ENCODE measurements at places on chromosomes 5 and 9.

DNA sequence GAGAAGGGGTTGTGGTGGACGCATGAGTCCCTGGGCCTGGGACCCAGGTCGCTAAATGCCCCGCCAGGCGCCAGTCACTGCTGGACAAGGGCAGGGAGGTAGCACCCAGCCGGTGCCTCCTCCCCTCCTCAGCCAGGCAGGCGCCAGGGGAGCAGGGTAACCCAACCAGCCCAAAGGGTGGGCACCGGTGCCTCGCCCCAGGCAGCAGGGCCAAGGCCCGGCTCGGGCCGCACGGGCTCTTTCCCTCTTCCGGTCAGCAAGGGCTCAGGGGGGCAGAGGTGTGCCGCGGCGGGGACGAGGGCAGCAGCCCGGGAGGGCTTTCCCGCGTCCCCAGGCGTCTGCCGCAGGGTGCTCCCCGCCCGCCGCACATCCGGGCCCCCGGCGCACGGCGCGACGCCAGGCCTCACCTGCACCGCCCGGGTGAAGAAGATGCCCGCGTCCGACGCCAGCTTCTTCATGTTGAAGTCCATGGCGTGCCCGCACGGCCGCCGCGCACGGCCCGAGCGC is 393 bp downstream of the SH3GLB2 start:
- DNase-seq, result peak; percentile 13

DNA sequence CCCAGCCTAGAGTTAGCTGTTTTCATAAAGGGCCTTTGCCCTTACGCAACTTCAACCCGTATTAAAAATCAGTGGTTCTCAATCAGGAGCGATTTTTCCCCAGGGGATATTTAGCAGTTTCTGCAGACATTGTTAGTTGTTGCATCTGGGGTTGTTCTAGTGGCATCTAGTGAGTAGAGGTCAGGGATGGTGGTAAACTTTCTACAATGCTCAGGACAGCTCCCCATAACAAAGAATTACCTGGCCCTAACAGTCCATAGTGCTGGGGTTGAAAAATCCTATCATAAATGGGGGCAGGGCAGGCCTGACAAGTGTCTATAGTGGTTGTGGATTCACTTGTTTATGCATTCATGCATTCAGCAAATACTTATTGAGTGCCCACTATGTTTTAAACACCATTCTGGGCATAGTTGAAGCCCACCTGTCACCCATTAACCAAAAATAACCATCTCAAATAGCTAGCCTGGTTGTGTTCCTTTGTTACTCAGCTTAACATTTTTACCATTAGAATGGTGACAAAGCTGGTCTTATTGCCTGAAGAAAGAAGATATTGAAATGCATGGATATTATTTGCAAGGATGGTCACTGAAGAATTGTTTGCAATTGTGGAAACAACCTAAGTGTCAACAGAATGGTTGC is 15.9 kb upstream of the FGF1 start:
- no peak for DNase-seq

DNA sequence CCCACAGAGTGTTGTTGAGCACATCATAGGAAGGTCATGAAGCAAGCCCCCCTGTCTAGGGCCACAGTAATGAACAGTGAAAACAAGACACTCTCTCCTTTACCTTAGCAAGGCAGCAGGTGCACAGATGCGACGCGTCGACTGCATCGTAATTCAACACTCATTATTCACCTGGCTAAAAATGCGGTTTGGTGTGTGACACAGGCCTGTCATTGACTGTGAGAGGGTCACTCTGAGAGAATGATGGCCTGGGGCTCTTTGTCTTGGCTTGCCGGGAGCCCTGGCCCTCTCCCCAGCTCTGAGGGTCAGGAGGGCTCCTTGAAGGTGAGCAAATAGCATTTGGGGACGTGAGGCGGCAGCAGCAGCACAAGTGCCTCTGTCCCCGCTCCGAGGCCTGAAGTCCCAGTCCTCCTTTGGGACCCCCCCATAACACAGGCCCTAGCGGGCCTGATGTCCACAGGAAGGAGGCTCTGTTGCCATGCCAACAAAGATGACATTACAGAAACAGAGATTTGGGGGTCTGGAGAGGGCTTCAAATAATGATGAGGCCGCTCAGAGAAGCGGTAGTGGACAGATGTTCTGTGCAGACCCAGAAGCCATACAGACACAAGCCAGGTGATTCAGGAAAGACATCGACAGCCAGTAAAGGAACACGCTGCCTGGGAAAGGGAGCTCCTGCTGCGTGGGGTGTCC is 46.7 kb downstream of the SHB start:
- DNase-seq, result no peak

GRCh38 chr9:135980926-135981630 is 19.9 kb upstream of the UBAC1 start:
- no peak for DNase-seq

DNA sequence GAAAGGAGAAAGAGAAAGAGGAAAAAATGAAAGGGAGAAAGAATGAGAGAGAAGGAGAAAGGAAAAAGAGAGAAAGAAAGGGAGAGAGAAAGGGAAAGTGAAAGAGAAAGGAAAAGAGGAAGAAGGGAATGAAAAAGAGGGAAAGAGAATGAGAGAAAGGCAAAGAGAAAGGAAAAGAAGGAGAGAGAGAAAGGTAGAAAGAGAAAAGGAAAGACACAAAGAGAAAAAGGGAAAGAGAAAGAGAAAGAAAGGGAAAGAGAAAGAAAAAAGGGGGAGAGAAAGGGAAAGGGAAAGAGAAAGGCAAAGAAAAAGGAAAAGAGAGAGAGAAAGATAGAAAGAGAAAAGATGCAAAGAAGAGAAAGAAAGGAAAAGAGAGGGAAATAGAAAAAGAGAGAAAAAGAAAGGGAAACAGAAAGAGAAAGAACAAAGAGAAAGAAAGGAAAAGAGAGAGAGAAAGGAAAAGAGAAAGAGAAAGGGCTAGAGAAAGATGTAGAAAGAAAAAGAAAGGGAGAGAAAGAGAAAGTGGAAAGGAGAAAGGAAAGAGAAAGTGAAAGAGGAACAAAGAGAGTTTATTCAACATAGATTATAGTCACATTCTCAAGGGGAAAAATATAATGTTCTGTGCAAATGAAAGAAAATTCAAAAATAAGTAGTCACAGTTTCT is 165.2 kb downstream of the TMEM38B start:
- no peak for DNase-seq

- DNase-seq, result no peak
These were observed 23.9 kb upstream of the PPP1R2B start for GRCh38 chr5:156826150-156826549.

- no peak for DNase-seq
These were observed 464.7 kb downstream of the DMRT2 start for GRCh38 chr9:1514776-1515363.

DNA sequence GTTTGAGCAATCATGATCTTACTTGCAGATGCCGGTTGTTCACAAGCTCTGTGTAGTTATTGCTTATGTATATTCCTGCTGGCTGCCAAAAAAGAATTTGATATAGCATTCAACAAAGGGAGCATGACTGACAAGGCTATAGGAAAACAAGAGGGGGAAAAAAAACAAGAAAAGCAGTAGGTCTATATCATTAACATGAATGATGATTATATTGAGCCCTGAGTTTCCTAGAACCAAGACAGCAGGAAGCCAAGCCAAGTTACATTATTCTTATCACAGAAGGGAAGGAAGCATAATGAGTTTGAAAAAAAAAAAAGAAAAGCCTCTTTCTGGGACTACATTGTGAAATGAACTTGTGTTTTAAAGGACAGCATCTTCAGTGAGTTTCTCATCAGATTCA is 41.0 kb downstream of the TSTD2 start:
- no peak for DNase-seq

DNA sequence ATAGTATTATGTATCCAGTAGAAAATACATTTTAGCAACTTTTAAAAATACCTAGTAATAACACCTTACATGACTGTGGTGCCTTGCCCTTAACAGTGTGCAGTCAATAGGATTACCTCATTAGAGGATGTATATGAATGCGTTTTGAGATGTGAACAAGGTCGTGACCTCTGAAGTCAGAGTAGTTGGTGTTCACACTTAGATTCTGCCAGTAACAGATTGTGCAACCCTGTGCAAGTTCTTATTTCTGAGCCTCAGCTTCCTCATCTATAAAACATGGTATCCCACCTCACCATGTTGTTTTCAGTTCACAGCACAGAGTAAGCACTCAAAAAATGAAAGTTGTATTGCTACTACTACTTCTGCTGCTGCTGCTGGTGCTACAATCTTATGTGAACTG is 347.3 kb downstream of the KDM4C start:
- no peak for DNase-seq

- DNase-seq, result no peak
These were observed 15.3 kb downstream of the HNRNPH1 start for GRCh38 chr5:179608131-179608581.

DNA sequence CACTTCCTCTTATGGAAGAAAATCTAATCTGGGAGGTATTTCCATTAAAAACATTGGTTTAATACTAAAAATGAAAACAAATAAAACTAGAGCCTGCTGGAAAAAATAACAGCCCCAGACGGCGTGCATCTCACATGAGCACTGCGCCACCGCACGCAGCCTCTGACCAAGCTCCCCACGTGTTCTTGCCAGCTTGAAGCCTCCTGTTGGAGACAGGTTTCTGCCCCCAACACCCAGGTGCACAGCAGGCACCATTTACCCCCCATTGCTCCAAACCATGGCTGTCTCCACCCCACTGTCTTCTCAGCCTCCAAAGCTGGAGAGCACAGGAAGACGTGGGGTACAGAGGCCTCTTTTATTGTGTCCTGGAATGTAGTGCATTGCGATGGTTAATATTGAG is 10.7 kb upstream of the COL5A1 start:
- DNase-seq, result no peak

GRCh38 chr9:129487658-129488483 is 133.0 kb downstream of the C9orf50 start:
- DNase-seq, result no peak

DNA sequence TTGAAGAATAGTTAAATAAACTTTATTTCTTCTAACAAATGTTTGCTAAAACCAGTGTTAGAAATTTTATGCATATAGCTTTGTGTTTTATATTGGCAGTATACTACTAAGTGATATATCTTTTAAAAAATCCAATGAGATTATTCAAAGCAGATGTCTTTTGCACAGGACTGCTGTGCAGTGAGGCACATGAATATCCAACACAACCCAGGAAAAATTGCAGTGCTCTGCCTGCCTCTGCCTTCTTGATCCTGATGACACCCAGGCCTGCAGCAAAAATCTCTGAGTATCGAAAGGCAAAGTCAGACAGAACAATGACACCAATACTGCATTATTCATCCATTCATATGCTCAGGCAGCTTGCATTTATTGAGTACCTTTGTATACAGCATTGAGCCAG is 1076.5 kb upstream of the ARRDC3 start:
- DNase-seq, result no peak

DNA sequence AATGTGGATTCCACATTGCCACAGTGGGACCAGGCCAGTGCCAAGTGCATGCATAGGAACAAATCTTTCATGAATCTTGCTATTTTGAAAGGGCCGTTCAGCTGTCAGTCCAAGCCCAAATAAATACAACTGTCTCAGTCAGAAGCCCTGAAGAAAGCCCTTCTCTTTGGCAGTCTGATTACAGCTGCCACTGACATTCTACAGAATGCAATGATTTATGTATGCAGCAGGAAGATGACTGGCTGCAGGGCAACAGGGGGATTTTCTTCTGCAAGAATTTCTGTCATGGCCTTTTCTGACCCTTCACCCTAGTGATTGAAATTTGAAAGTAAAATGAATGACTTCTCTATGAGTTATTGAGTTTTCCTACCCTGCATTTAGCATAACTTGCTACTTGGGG is 86.7 kb upstream of the FER start:
- DNase-seq, result no peak

- no peak for DNase-seq
These were observed 147.3 kb downstream of the FAM114A2 start for GRCh38 chr5:153891394-153891793.

DNA sequence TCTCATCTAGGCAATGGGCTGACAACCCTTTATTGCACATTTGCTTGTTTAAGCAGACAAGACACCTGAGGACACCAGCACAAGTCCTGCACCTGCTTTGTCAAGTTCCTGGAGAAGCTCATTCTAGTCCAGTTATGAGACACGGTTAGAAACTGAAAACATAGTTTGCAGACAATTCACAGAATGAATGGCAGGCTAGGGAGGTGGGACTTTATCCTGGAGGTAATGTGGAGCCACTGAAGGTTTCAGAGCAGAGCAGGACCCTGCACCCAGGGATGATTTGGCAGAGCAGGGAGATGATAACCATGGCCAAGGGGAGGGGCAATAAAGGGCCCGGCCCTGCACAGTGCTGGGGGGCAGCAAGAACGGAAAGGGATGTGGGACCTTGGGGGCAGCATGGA is 50.7 kb upstream of the SLC25A51 start:
- no peak for DNase-seq

- DNase-seq, result no peak
These were observed 133.4 kb upstream of the GAS1 start for GRCh38 chr9:87080512-87081264.

DNA sequence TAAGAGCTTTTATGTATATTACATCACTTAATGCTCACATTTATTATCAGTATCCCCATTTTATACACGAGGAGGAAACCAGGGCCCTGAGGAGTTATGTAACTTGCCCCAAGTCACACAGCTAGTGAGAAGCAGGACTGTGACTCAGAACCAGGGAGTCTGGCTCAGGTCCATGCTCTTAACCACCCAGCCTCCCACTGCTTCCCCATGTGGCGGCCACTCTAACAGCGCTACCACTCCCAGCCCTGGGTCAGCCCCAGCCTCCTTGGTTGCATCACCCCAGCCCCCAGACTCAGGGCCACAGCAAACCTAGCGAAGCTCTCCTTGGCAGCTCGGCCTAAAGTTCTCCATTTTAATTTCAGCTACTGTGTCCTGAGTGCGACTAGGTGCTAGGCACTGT is 159.1 kb downstream of the PAX5 start:
- no peak for DNase-seq

GRCh38 chr5:6449465-6450158 is 953 bp downstream of the UBE2QL1 start:
- no peak for DNase-seq

GRCh38 chr9:116303270-116303669 is 149.7 kb downstream of the PAPPA start:
- no peak for DNase-seq

GRCh38 chr5:150541895-150542294 is 34.0 kb downstream of the NDST1 start:
- DNase-seq, result no peak

DNA sequence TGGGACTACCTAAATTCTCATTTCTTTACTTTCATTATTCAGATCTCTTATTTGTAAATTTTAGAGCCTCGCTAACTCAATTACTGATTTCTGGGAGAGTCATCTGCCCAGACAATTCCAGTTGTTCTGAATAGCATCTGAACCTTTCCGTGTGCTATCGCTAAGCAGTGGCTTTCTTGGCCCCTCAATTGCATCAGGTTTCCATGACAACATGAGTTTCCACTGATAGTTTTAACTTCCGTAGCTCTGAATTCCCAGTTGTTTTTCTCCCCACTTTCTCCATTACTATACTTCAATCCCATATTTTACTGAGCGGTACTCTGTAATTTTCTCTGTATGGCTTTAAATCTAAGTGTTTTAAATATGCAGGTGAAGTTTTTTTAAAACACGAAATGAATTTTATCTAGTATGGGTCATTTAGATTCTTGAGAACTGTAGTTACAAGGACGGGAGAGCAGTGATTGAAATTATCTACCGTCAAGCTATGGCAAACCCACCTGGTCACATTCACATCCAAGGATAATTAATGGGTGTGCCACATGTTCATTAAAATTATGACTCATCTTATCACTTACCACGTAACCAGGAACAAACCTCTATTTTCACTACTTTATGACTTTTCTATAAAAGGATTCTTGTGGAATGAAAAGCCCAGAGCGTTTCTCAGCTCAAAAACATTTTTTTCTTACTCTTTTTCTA is 223.5 kb upstream of the PCSK5 start:
- no peak for DNase-seq

Measured in stimulated activated CD4-positive, alpha-beta T cell treated with anti-CD3 and anti-CD28 coated beads, Interleukin-1b, Interleukin-23, amount 100 ng/mL, for 1 hour (primary cell).